T-cell (primary cell): ENCODE measurements at places on chromosomes 6 and 20. TPM values are rescaled to one million over a fixed set of nuclear protein-coding genes. Genes with fewer than 3 reads are reported as not detected.

DNA sequence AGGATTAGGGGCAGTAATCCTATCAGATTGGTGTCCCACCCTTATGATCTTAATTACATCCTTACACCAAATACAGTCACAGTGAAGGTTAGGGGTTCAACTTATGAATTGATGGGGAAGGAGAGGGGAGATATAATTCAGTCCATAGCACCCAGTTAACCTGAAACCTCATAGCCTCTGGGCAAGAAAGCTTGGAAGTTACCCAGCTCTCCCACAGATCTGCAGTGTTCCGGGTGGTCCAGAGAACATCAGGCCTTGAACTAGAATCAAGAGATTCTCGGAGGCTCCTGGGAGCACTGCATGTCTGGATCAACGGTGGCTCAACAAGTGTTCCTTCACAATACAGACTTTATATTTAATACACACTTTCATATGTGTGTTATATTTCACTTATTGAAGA lies 392.6 kb upstream of the MARCKS start:
- no peak for DNase-seq
- H3K4me1 ChIP-seq: no peaks in the 10 kb centered on the region
- no peak overlapping the region for H3K4me3 ChIP-seq
- H3K27me3 ChIP-seq: no peaks in the 10 kb centered on the region

DNA sequence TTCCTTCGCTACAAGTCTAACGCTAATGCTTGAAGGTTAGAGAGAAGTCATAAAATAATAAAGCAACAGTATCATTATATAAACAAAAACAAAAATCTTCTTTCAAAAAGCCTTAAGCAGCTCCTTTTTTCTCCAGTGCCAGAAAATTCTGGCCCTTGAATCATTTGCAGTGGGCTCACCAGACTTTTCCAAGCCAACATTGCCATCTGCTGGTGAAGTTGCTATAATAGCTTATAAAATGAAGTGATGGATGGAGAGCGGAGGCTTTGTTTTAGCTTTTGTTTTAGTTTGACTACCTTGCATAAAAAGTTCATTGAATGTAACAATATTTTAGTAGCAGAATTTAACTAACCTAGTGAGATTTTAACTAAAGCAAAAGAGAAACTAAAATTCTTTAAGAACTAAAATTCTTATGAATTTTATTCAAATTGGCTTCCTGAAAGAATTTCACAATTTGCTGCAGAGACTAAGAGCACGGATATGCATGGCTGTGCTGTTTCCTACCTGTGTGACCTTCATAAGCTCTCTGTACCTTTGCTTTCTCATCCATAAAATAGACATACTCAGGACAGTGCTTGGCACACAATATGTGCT lies 44.8 kb upstream of the SLC2A12 start:
- peak; percentile 67 for DNase-seq
- H3K4me1 ChIP-seq: no peaks in the 10 kb centered on the region
- no peak overlapping the region for H3K4me3 ChIP-seq
- no peaks in the 10 kb centered on the region for H3K27me3 ChIP-seq
- no peak overlapping the region for H3K27ac ChIP-seq

DNA sequence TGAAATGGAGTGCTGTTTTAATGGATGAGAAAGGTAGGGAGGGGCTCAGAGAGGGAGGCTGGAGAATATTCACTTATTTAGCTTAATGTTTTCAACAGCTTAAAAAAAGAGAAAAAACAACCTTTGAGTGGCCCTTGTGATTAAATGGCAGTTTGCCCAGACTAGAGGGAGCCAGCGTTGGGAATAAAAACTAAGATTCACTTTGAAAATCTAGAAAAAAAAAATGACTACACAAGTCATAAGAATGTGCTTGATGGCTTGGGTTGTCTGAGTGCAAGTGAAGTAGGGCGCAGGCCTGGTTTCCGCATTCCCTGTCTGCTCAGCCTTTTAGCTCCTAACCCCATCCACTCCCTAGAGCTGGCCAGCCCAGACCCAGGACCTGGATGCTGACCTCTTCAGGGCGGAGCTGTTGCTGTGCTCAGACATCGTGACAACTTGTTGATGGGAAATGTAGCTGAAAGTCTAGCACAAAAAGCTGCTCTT lies 28.9 kb downstream of the UTRN start:
- H3K4me1 ChIP-seq: peaks cover 6% of the 10 kb centered on the region
- no peak overlapping the region for H3K27ac ChIP-seq
- DNase-seq: no peak
- no peak overlapping the region for H3K4me3 ChIP-seq

DNA sequence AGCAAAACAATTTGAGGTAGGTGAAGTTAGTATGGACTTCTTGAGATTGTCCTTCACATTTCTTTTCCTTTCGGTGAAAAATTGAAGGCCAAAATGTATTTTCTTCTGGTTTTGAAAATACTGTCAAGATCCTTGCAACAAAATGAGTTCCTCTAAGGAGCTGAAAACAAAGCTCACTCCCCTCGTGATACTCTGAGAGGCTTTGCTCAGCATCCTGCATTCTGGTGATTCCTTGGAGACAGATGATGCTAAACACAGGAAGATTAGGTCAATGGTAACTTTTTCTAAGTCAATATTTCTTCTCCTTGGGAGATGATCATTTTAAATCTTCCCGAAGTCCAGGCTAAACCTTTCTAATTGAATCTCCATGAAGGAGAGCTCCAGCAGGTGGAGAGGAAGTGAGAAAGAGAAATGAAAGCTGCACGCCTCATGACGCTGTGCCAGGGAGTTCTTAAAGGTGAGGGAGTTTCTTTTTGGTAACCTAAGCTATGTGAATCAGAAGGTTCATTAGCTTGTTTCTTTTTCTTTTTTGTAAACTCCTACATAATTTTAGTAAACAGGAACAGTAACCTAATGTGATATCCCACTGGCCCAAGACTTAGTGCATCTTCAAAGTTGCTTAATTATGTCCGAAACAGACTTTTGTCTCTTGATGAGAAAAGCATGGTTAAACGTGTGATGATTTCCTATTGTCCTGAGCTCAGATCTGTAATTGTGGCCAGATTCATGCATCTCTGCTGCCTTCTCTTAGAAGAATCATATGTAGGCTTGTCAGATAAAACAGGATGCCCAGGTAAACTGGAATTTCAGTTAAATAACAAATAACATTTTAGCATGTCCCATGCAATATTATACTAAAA lies 15.0 kb downstream of the ESR1 start:
- H3K4me3 ChIP-seq: no peak overlapping the region
- no peak overlapping the region for H3K27ac ChIP-seq
- no peaks in the 10 kb centered on the region for H3K4me1 ChIP-seq
- H3K36me3 ChIP-seq: no peaks in the 10 kb centered on the region
- no peaks in the 10 kb centered on the region for H3K27me3 ChIP-seq

- no peaks in the 10 kb centered on the region for H3K36me3 ChIP-seq
- no peaks in the 10 kb centered on the region for H3K4me1 ChIP-seq
- no peak overlapping the region for H3K4me3 ChIP-seq
- H3K27me3 ChIP-seq: no peaks in the 10 kb centered on the region
Measured at GRCh38 chr6:167572106-167572505, 247.2 kb downstream of the TTLL2 start.

- H3K4me1 ChIP-seq: no peaks in the 10 kb centered on the region
- DNase-seq: no peak
- H3K4me3 ChIP-seq: no peak overlapping the region
Measured at GRCh38 chr6:148968771-148969602, 222.2 kb downstream of the UST start.

- no peak for DNase-seq
- H3K4me3 ChIP-seq: no peak overlapping the region
- H3K4me1 ChIP-seq: no peaks in the 10 kb centered on the region
- no peaks in the 10 kb centered on the region for H3K36me3 ChIP-seq
Measured at GRCh38 chr20:17358854-17359253, 132.0 kb downstream of the PCSK2 start.

- H3K36me3 ChIP-seq: no peaks in the 10 kb centered on the region
- no peak for DNase-seq
- no peak overlapping the region for H3K4me3 ChIP-seq
- H3K27me3 ChIP-seq: no peaks in the 10 kb centered on the region
- no peaks in the 10 kb centered on the region for H3K4me1 ChIP-seq
Measured at GRCh38 chr6:140341272-140341671, 966.8 kb upstream of the CITED2 start.

- H3K4me3 ChIP-seq: no peak overlapping the region
- no peaks in the 10 kb centered on the region for H3K27me3 ChIP-seq
- DNase-seq: no peak
- peaks cover 74% of the 10 kb centered on the region for H3K36me3 ChIP-seq
- H3K4me1 ChIP-seq: peaks cover 70% of the 10 kb centered on the region
Measured at GRCh38 chr20:51428401-51429143, 113.9 kb downstream of the NFATC2 start.

DNA sequence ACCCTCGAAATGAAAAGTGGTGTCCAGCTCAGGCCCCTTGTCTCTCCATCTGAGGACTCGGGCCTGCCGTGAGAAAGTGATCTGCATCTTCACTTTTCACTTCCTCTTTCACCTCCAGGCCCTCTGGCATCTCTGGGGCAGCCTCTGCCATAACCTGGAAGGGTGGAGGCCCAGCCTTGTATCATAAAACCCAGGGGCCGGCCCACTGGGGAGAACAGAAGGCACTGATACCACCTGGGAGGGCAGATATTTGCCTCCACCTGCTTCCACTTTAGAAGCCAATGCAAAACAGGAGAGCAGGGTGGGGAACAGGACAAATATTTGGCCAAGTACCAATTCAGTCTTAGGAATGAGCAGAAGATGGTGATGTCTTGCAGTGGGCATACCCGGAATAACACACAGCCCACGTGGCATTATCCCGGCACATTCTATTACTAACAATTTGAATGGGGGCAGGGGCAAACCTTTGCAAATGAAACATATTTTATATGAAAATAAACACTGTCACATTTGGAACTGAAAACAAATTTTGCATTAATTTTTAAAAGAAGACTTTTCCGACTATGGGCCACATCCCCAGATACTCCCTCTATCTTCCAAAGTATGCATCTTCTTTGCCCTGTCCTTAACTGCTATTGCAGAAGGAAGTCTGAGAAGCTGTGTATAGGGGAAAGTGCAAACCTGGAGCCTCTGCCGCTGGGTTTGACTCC lies 69.2 kb upstream of the TBC1D7 start:
- no peaks in the 10 kb centered on the region for H3K36me3 ChIP-seq
- DNase-seq: no peak
- H3K27ac ChIP-seq: no peak overlapping the region
- no peak overlapping the region for H3K4me3 ChIP-seq
- H3K27me3 ChIP-seq: no peaks in the 10 kb centered on the region
- H3K4me1 ChIP-seq: peaks cover 5% of the 10 kb centered on the region

DNA sequence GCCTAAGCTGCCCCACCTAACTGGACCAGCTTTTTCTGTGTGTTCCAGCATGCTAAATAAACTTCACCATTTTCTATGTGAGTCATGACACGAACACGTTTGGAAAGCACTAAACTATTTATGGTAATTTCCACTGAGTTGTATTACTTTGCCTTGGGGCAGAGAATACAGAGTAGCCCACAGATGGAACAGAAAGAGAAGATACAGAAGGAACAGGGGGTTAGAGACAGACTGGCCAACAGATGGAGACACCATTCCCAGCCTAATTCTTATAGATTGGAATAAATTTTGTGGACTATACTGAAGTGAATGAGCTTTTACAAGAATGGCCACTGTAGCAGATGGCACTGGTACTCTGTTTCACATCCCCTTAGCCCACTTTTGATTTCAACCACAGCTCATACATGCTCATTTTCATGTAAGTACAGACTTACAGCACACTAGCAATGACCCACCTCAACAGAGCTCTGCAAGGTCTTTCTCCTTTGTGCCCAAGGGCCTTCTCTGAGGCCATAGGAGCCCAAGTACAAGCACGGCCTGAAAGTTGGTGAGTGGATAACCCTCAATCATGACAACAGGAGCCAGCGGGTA lies 13.1 kb upstream of the NT5DC1 start:
- H3K4me3 ChIP-seq: no peak overlapping the region
- no peaks in the 10 kb centered on the region for H3K36me3 ChIP-seq
- H3K27ac ChIP-seq: no peak overlapping the region
- no peak for DNase-seq
- H3K27me3 ChIP-seq: no peaks in the 10 kb centered on the region

DNA sequence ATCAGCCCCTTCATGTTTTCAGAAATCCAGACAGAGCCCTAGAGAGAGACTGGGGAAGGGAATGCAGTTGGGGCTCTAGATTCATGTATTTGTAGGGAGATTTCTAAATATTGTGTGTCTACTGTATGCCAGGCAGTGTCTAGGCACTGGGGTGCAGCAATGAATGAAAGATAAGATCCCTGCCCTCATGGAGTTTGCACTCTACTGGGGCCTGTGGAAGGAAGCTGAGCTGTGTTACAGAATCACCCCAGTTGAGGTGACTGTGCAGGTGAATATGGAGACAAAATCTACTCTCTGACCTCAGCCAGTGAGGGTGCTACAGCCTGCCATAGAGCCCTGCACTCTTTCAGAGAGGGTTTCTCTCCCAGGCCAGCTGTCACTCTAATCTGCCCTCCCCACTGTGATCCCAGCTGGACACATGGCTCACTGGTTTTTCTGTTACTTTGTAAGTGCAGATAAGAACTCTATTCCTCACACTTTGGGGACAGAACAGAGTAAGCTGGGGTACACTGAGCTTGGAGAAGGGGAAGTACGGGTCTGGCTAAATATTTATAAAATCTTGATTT lies 69.2 kb upstream of the E2F3 start:
- no peaks in the 10 kb centered on the region for H3K36me3 ChIP-seq
- no peaks in the 10 kb centered on the region for H3K4me1 ChIP-seq
- H3K27ac ChIP-seq: no peak overlapping the region
- H3K4me3 ChIP-seq: no peak overlapping the region

DNA sequence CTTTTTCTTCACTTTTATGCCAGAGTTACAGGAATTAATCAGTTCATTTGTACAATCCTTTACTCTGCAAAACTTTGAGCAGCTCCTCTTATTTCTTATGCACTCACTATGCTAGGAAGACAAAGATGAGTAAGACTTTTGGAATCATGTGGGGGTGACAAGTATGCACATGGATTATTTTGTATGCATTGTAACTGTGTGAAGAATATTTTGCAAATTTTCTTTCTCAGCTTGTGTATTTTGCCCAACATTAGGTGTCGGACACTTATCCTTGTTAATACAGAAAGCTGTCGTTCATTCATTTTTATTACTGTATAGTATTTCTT lies 88.6 kb downstream of the PPP1R14C start:
- DNase-seq: no peak
- no peaks in the 10 kb centered on the region for H3K36me3 ChIP-seq
- no peak overlapping the region for H3K27ac ChIP-seq
- no peak overlapping the region for H3K4me3 ChIP-seq
- peaks cover 16% of the 10 kb centered on the region for H3K4me1 ChIP-seq
- H3K27me3 ChIP-seq: no peaks in the 10 kb centered on the region

Gene C20orf144
- 0.26 TPM for total RNA-seq

Gene TSBP1
- total RNA-seq: not detected

Gene LGSN
- 0.22 TPM for total RNA-seq

Gene SIRPB2
- total RNA-seq: not detected

Gene FARS2
- total RNA-seq: 20.7 TPM

Gene PRICKLE4
- total RNA-seq: not detected

Gene COL20A1
- 0.35 TPM for total RNA-seq

Gene IL20RA
- not detected for total RNA-seq

Gene MYLK2
- not detected for total RNA-seq

Gene TAP2
- total RNA-seq: 147 TPM

Gene GATA5
- total RNA-seq: not detected
